ENCODE measurements at places on chromosomes 2 and 18. TPM values are rescaled to one million over a fixed set of nuclear protein-coding genes. Genes with fewer than 3 reads are reported as not detected.

DNA sequence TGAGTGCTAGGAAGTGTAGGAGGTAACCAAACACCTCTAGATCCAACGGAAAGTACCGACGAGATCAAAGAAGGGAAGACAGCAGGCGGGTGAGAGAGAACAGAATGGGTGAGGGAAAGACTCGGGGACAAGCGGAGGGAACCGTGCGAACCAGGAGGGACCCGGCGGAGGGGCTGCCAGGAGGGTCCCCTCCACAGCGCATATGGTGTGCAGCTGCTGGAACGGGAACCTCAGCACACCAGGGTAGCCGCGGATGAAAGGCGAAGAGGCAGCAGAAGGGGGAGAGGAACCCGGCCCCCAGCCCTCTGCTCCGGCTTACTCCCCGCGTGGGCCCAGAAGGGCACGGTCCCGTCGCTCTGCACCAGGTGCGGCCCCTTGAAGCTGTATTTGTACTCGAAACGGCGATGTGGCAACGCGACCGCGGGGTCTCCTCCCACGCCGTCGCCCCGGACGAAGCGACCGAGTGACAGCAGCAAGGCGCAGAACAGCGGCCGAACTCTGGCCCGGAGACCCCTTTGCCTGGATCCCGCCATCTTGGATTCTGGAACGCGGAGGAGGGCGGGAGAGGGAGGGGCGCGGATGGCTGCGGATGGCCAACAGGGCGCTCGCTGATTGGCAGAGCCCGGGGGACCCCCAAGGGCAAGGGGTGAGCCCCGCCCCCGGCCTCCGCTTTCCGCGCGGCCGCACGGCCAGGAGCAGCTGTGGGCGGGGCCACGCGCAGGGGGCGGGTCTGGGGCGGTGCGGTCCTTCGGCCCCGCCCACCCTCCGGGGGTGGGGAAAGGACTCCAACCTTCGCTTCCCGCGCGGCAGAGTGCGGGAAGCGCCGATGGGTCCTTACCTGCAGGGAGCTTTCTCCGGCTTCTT lies at the start of gene LMAN1:
Gene LMAN1 (minus strand): TSS at position 554 of the 864 bp plus-strand sequence. CDS start 21 bp downstream, at position 533.
- H3K27ac ChIP-seq = peak within 1 kb of the TSS; percentile 91
- H3K36me3 ChIP-seq = peaks cover 7% of the 10 kb centered on the region
- peak; percentile 96 for DNase-seq
- no peaks in the 10 kb centered on the region for H3K27me3 ChIP-seq

The SLC11A1 gene
- 262 TPM for total RNA-seq

DNA sequence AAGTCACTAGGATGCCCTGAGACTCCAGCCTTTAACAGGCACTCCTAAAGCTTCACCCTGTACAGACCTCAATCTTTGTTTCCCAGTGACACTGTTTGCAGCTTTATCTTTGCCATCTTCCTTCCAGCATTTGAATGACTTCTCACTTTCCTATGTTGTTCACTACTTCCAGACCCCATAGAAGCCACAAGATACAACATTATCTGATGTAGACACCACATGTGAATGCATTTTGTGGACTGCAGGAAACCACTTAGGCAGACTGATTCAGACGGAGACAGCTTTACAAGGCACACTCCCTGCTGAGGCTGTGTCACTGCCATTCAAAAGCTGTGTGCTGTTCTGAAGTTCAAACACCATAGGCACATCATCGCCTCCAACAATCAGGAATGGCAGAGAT lies 67.3 kb upstream of the SPATS2L start:
- H3K4me1 ChIP-seq = no peaks in the 10 kb centered on the region
- no peaks in the 10 kb centered on the region for H3K36me3 ChIP-seq
- no peak for DNase-seq
- H3K4me3 ChIP-seq = no peak overlapping the region
- no peaks in the 10 kb centered on the region for H3K27me3 ChIP-seq

GRCh38 chr18:76351961-76352581 lies 143.0 kb downstream of the ZNF516 start:
- peaks cover 8% of the 10 kb centered on the region for H3K4me1 ChIP-seq
- no peaks in the 10 kb centered on the region for H3K27me3 ChIP-seq
- DNase-seq = peak; percentile 93
- H3K27ac ChIP-seq = no peak overlapping the region

DNA sequence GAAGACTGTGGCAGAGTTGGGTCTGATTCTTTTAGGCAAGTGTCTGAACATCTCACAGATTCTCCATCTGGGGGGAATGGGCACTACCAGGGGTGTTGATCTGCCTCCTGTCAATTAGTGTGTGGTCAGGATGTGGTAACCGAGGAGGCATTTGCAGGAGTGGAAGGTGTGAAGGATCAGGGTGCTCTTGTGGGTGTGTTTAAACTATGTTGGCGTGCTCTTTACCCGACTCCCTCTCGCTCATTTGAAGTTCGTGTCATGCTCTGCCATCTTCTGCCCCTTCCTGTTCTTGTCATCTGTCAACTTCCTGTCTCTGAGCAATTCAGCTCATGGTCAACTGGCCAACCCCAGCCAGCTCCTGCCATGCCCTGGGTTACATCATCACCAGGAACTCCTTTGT lies 107.9 kb downstream of the RTN4 start:
- H3K4me1 ChIP-seq = no peaks in the 10 kb centered on the region
- DNase-seq = no peak
- H3K4me3 ChIP-seq = no peak overlapping the region
- H3K36me3 ChIP-seq = no peaks in the 10 kb centered on the region
- H3K27me3 ChIP-seq = no peaks in the 10 kb centered on the region

The MRO gene
- 0.71 TPM for total RNA-seq

The MC2R gene
- not detected for total RNA-seq

DNA sequence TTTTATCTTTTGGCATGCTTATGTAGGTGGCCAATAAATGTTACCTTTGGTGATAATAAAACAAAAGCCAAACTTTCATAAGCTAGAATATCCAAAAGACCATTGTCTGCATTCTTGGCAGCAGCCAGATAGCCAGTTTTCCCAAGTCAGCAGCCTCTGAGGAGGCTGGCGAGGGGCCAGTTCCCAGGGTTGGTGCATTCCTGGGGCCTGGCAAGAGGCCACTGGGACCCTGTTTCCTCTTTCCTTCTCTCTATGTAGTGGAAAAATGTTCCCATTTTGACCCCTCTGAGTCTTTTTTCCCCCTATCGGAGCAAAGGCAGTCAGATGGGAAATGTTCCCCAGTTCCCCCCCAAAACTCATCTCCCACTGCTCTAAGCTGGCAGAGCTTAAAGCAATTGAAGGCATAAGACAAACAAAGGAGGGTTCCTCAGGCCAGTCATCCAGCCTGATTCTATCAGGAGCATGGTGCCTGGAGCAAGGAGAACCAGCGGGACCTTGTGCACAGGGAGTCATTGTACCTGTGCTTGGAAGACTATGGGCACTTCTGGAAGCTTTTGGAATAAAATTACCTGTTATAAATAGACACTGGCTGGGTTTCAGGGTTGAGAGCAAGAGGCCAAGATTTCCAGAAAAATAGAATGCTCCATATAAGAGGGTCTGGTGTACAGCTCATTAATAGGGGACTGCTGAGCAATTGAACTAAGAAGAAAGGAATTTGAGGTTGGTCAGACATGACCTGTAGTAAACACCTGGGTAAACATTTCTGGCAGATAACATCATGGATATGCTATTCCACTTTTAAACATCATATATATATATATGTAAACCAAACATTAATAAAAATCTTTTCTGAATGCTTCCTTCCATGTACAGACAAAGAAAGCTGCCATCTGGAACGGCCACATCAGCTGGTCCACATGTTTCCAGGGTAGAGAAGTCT lies 63.4 kb downstream of the NCKAP5 start:
- H3K4me3 ChIP-seq = no peak overlapping the region
- DNase-seq = peak; percentile 77
- no peaks in the 10 kb centered on the region for H3K27me3 ChIP-seq
- no peak overlapping the region for H3K27ac ChIP-seq
- no peaks in the 10 kb centered on the region for H3K36me3 ChIP-seq

DNA sequence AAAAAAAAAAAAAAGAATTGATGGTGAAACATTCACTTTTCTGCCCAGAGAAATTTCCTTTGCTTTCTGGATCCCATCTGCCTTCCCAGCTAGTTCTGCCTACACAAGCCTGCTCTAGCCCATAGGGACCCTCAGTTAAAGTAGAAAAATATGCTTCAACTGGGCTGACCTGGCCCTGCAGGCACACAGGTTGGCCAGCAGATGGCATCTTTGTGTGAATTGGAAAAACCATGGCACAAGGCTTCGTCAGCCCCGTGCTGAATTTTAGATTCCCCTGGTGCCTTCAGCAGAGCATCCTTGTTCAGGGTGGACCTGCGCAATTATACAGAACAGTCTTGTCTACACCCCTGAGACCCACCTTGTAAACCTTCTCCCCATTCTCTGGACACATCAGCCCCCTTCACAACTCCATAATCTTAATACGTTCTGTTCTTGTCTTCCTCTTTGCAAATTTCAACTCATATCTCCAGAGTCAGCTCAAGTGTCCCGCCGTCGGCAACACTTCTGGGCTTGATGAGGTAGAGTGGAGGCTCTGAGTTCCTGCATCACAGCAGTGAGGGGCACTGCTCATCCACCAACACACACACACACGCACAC lies 114.5 kb downstream of the INSIG2 start:
- H3K4me1 ChIP-seq = no peaks in the 10 kb centered on the region
- no peak overlapping the region for H3K27ac ChIP-seq
- H3K36me3 ChIP-seq = no peaks in the 10 kb centered on the region
- peak; percentile 48 for DNase-seq
- H3K27me3 ChIP-seq = peaks cover 7% of the 10 kb centered on the region
- H3K4me3 ChIP-seq = no peak overlapping the region

DNA sequence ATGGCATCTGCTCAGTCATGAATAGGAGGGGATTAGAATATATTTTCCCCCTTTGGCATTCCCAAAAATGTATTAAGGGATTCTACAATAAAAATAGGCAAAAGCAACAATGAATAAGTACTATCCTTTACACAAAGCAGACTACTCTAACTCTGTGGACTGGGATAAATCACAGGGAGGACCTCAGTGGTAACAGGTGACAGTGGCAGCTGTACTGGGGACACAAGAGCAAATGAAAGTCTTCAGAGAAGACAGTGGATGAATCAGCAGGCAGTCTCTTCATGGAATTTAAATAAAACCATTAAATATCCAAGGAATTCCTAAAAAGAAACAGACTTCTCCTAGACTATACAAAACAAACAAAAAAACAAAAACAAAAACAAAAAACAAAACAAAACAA lies 4.8 kb downstream of the CDH7 start:
- no peaks in the 10 kb centered on the region for H3K36me3 ChIP-seq
- DNase-seq = no peak
- H3K4me3 ChIP-seq = no peak overlapping the region
- H3K27ac ChIP-seq = no peak overlapping the region
- no peaks in the 10 kb centered on the region for H3K4me1 ChIP-seq

GRCh38 chr2:45984896-45985473 lies 312.2 kb upstream of the EPAS1 start:
- H3K4me1 ChIP-seq = no peaks in the 10 kb centered on the region
- H3K27me3 ChIP-seq = no peaks in the 10 kb centered on the region
- H3K36me3 ChIP-seq = peaks cover 2% of the 10 kb centered on the region
- no peak overlapping the region for H3K27ac ChIP-seq
- H3K4me3 ChIP-seq = no peak overlapping the region

- no peak overlapping the region for H3K27ac ChIP-seq
- no peaks in the 10 kb centered on the region for H3K27me3 ChIP-seq
- DNase-seq = no peak
- H3K4me3 ChIP-seq = no peak overlapping the region
- peaks cover 9% of the 10 kb centered on the region for H3K36me3 ChIP-seq
Measured at GRCh38 chr2:175152242-175152641, 15.8 kb downstream of the ATF2 start.

The PLCD4 gene
- total RNA-seq = 4.7 TPM

GRCh38 chr18:12595571-12596255 lies 62.2 kb downstream of the SPIRE1 start:
- no peaks in the 10 kb centered on the region for H3K27me3 ChIP-seq
- peaks cover 5% of the 10 kb centered on the region for H3K4me1 ChIP-seq
- no peak overlapping the region for H3K27ac ChIP-seq

DNA sequence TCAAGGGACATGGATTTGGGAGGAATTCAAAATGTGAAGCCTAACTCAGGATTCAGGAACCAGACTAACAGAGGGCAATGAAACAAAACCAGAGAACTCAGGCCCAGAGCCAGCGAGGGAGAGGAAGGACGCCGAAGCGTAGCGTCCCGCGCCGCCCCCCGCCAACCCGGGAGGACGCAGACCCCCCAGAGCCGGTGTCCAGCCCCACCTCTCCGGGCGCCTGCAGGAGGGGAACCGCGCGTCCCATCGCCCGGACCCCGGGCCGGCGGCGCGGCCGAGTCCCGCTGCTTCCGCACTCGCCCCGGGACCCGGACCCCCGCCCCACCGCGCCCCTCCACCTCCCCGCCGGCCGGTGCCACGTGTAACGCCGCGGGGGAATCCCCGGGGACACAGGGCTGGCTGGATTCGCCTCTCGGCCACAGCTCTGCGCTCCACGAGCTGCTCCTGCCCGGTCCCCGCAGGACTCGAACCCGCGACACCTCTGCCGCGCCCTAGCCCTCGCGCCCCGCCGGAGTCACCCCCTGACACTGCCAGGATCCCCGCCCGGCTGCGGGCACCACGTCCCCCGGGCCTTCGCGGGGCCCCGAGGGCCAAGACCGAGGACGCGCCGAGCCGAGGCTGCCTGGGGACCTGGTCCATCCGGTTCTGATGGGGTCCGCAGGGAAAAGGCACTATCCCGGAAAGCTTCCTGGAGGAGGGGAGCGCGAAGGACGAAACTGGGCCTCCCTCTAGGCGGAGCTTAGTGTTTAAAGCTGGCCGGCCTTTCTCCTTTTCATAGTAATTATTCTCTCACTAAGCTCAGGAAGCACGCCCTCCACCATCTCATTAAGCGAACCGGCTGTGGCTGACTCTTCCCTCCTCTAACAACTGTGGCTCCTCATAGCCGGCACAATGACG lies 40.4 kb upstream of the FAM124B start:
- H3K4me1 ChIP-seq = peaks cover 3% of the 10 kb centered on the region
- H3K27me3 ChIP-seq = no peaks in the 10 kb centered on the region
- no peak overlapping the region for H3K27ac ChIP-seq
- DNase-seq = peak; percentile 62
- peak overlapping the region; percentile 49 for H3K4me3 ChIP-seq
- no peaks in the 10 kb centered on the region for H3K36me3 ChIP-seq

The RGPD4 gene
- 0.15 TPM for total RNA-seq

GRCh38 chr2:222941510-222942032 lies 80.7 kb downstream of the ACSL3 start:
- H3K27me3 ChIP-seq = no peaks in the 10 kb centered on the region
- H3K4me3 ChIP-seq = no peak overlapping the region
- no peak overlapping the region for H3K27ac ChIP-seq
- no peak for DNase-seq

- no peak for DNase-seq
- H3K4me3 ChIP-seq = no peak overlapping the region
- H3K4me1 ChIP-seq = peaks cover 11% of the 10 kb centered on the region
Measured at GRCh38 chr18:11021477-11021876, 127.9 kb downstream of the PIEZO2 start.

GRCh38 chr2:71121479-71121878 lies 8.6 kb downstream of the MCEE start:
- peaks cover 26% of the 10 kb centered on the region for H3K36me3 ChIP-seq
- H3K4me3 ChIP-seq = no peak overlapping the region
- H3K4me1 ChIP-seq = no peaks in the 10 kb centered on the region
- H3K27me3 ChIP-seq = no peaks in the 10 kb centered on the region
- H3K27ac ChIP-seq = no peak overlapping the region
